ENCODE measurements at places on chromosomes 13 and 19.

DNA sequence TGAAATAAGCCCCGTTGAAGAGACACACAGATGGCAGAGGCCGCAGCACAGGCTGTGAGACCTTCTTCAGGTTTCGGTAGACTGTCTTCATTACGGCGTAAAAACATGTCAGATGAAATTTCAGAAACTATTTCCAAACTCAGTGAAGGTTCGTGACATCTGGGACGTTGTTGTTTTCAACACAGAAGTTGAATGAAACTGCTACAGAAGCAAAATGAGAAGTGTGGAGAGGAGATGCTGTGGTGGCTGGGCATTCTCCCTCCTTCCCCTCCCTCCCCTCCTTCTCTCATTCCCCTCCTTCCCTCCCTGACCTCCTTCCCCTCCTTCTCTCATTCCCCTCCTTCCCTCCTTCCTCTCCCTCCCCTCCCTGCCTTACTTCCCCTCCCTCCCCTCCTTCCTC is 113.6 kb downstream of the ATP11A start:
- no peak for DNase-seq

DNA sequence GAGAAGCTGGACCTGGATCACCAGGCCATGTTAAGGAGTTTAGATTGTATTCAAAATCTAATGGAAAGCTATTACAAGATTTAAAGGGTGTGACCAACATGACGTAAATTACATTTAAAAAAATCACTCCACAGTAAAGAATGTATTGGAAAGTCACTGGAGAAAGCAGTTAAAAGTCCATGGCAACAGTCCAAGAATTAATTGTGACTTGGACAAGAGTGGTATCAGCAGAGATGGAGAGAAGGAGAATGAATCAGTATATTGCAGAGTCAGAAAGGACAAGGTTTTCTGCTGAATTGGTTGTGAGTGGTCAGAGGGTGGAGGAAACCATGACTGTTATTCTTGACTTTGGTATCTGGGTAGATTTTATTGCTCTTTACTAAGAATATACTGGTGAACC is 535.1 kb upstream of the SLITRK1 start:
- no peak for DNase-seq

GRCh38 chr19:50921426-50922316 is 10.5 kb upstream of the KLK4 start:
- DNase-seq, result no peak

- no peak for DNase-seq
These were observed 12.1 kb downstream of the ZBTB7A start for GRCh38 chr19:4054441-4055208.

- no peak for DNase-seq
These were observed 287 bp upstream of the B3GLCT start for GRCh38 chr13:31199527-31199848.

GRCh38 chr19:22918221-22918620 is 84.8 kb downstream of the ZNF728 start:
- DNase-seq, result no peak

- no peak for DNase-seq
These were observed 291.4 kb downstream of the DCLK1 start for GRCh38 chr13:35839806-35840205.

DNA sequence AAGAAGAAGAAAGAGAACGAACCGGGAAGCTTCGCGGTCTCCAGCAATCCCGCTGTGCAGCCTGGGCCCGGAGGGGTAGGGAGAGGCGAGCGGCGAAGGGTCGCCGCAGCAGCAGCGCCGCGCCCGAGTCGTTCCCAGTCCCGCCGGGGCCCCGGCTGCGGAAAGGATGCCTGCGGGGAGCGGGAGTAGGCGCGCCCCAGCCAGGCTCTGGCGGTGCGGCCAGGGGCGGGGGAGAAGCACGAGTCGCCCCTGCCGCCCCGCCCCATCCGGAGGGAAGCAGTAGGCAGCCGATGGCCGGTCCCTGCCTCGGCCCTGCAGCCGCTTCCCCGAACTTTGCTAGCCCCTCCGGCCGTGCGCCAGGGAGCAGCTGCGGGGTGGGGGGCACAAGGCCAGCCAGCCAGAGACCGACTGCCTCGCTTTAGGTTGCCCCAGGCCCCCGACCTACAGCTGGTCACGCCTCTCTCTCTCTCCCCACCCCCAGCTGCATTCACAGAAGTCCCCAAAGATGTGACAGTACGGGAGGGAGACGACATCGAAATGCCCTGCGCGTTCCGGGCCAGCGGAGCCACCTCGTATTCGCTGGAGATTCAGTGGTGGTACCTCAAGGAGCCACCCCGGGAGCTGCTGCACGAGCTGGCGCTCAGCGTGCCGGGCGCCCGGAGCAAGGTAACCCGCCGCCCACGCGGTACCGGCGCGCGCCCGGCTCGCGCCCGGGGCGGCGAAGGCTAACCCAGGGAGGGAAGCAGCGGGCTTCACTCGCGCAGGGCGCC is 1.1 kb downstream of the VSTM2B start:
- DNase-seq, result no peak

DNA sequence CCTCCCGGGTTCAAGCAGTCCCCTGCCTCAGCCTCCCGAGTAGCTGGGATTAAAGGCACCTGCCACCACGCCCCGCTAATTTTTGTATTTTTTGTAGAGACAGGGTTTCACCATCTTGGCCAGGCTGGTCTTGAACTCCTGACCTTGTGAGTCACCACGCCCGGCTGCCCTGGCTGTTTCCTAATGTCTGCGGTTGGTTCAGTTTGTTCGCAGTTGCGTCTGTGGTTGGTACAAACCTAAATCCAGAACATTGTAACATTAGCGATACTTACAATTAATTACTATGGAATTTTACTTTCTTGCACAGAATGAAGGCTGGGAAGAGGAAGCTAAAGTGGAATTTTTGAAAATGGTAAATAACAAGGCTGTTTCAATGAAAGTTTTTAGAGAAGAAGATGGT is 38.1 kb downstream of the RNF17 start:
- no peak for DNase-seq

DNA sequence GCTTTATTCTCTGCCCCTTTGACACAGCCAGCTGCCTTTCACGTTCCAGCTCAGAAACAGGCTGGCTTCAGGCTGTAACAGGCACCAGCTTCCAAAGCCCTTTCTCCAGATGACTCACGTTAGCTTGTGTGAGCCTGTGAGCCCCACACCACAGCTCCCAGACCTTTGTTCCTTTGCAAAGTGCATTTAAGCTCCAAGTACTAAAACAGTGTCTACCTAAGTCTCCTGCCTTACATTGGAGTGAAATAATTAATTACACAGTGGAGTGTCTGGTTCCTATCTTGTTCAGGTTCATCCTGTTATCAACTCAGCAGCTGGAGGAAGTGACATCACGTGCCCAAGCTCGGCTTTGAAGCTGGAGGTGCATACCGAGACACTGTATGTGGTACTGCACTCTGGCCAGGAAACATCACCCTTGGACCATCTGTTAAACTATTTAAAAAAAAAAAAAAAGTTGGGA is 475.8 kb downstream of the FOXO1 start:
- no peak for DNase-seq

GRCh38 chr13:55563267-55563666 is 1577.5 kb upstream of the PRR20A start:
- DNase-seq, result no peak

DNA sequence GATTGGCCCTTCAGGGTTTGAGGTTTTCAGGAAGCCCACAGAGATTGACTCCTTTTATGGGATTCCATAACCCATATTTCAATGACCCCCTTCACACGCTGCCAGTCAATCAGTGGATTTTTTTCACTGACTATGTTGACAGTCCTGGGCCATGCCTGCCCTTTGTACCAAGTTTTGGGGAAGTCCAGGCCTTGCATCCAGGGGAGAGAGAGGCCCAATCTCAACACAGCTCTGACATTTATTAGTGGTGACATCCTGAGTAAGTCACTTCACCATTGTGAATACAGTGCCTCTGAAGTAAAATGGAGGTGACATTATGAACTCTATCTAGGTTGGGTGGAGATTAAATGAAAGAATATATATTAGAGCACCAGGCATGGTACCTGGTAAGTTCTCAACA is 181.1 kb downstream of the NUFIP1 start:
- DNase-seq, result no peak

GRCh38 chr13:66853564-66853963 is 376.6 kb downstream of the PCDH9 start:
- DNase-seq, result no peak

- DNase-seq, result no peak
These were observed 59.2 kb downstream of the STK24 start for GRCh38 chr13:98517576-98518310.

- no peak for DNase-seq
These were observed 44.3 kb downstream of the SPRY2 start for GRCh38 chr13:80296638-80297037.

DNA sequence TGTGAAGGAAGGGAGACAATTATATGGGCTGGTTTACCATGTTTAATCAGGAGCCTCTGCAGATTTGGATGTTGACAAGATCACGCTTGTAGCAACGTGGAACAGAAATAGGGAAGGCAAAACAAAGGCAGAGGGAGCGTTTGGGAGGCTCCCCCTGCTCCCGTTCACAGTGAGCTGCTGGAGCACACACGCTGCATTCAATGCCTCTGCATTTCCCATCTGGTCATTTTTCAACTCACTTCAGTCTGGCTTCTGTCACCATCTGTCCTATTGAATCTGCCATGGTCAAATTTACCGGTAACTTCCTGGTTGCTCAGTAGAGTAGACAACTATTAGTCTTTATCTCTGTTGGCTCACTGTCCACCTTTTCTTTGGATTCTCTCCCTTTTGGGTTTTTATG is 91.0 kb downstream of the NHLRC3 start:
- DNase-seq, result no peak

DNA sequence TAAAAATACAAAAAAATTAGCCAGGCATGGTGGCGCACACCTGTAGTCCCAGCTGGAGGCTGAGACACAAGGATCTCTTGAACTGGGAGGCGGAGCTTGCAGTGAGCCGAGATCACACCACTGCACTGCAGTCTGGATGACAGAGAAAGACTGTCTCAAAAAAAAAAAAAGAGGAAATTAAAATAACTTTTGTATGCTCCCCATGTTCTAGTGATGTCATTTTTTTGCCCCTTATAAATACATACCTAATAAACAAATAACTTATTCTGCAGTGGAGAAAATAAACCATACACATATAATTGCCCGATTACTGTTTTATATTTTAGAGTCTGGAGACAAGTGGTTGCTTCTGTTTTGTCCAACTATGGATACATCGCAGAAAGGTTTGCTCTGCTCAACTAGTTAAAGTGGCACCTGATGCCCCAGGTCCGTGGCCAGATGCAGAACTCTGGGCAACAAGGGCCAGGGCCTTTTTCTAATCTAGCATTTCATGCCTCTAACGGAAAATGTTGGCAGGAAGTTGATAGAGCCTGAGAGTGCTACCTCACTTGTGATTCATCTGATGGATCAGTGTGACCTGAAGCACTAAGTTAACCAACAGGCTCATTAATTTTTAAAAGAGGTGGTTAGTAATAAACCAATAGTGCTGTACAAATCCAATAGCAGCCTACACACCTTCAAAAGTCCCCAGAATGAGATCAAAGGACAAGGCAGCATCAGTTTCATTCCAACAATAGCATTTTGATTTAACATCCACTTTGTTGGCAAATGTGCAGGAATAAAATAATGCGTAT is 18.8 kb downstream of the UBE2L5 start:
- DNase-seq, result no peak

DNA sequence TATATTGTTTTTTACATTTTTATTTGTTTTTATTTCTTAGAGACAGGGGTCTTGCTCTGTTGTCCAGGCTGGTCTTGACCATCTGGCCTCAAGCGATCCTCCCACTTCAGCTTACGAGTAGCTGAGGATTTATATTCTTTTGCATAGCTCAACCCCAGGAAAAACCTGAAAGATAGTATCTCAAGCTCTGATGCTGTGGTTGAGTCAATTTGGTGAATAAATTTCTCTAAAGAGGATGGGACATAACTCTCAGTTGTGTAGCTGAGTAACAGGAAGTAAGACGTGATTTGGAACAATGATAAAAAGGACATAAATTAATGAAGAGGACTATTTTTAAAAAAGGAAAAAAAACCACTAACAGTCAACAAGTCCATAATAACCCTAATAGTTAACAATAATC is 79.8 kb upstream of the TNFSF11 start:
- DNase-seq, result no peak

DNA sequence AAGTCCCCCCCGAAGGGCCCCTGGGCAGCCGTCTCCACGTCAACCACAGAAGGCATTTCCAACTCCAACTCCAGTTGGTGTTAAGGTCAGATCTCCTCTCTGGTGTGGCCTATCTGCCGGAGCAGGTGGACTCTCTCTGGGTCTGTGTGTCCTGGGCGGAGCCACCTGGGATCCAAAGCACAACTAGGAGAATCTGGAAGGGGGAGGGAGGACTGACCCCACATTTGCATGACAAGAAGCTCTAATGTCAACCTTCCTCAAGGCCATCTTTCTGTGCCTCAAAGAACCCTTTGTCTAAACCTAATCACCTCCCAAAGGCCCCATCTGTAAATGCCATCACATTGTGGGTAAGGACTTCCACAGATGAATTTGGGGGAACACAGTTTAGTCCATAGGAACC is 381.5 kb downstream of the UQCRFS1 start:
- DNase-seq, result no peak

GRCh38 chr19:45822716-45823115 is 7.6 kb upstream of the RSPH6A start:
- no peak for DNase-seq

GRCh38 chr19:9324584-9324962 is 594 bp downstream of the ZNF559 start:
- DNase-seq, result no peak

DNA sequence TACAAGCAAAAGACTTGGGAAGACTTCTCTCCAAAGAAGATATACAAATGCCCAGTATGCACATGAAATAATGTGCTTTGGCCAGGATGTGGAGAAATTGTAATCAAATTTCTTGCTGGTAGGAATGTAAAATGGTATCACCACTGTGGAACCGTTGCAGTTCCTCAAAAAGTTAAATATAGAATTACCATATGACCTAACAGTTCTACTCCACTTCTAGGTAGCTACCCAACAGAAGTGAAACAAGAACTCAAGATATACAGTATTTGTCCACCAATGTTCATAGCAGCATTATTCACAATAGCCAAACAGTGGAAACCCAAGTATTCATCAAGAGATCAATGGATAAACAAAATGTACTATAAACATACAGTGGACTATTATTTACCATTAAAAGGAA is 95.0 kb upstream of the KLF5 start:
- no peak for DNase-seq

- DNase-seq, result no peak
These were observed 155.6 kb upstream of the IRS2 start for GRCh38 chr13:109941951-109942350.

GRCh38 chr13:35190241-35190640 is 248.2 kb downstream of the NBEA start:
- DNase-seq, result no peak

DNA sequence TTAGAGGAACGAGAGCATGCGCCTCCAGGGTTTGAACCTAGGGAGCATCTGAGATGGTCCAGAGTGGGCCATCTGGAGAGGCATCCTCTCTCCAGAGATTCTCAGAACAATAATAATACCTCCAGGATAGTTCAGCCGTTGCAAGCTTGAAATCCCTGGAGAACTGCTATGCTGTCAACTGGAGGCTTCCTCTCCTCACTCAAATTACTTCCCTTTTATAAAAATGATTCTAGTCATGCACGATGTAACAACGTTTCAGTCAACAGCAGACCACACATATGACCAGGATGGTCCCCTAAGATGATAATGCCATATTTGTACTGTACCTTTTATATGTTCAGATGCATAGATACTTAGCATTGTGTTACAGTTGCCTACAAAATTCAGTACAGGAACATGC is 108.7 kb downstream of the SHISA2 start:
- DNase-seq, result no peak

All from NCI-H2107 (cell line).